ENCODE measurements at places on chromosomes 2 and 18.

DNA sequence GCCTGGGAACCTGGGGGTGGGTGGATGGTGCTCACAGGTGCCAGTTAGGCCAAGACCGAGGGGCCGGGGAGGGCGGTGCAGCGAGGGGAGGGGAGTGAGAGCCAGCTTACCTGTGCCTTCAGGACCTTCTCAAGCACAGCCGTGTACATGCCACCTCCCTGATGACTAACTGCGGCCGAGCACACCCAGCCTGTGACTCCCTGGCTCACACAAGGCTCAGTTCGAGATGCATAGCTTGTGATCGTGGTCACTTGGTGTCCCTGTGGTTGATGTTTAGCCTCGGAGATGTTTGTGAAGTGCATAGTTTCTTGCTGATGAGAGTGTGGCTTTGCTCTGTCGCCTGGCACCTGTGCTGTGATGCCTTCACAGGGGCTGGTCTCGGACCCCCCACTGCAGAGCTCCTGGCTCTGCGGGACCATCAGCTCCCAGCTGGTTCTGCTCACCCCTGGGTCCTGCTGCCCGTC lies 84.5 kb upstream of the ODC1 start:
- DNase-seq: no peak

GRCh38 chr2:3778851-3779495 lies 75.6 kb downstream of the DCDC2C start:
- no peak for DNase-seq

DNA sequence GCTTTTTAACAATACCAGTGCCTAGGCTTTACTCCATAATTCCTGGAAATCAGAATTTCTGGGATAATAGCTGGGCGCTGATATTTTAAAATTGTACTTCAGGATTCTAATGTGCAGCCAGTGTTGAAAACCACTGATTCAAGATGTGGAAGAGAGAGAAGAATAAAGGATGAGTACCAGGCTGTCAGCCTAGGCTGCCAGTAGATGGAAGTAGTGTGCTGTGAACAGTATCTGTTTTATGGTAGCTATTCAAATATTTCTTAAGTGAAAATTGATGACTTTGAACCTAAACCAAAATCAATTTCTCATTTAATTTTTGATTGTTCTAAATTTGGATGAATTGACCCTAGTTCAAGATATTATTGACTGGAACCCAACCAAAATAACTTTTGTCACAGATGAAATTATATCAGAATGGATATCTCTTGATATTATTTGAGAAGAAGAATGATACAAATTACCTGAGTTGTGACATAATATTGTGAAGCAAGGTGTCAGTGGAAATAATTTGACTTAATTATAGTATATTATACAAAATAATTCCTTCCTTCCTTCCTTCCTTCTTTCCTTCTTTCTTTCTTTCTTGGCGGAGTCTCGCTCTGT lies 88.0 kb downstream of the COMMD1 start:
- DNase-seq: no peak

GRCh38 chr2:176826984-176827668 lies 385.5 kb upstream of the HNRNPA3 start:
- DNase-seq: no peak

GRCh38 chr2:227595797-227596196 lies 2.9 kb upstream of the SCYGR2 start:
- DNase-seq: no peak

GRCh38 chr18:34483198-34483597 lies 226.9 kb upstream of the DTNA start:
- DNase-seq: no peak

DNA sequence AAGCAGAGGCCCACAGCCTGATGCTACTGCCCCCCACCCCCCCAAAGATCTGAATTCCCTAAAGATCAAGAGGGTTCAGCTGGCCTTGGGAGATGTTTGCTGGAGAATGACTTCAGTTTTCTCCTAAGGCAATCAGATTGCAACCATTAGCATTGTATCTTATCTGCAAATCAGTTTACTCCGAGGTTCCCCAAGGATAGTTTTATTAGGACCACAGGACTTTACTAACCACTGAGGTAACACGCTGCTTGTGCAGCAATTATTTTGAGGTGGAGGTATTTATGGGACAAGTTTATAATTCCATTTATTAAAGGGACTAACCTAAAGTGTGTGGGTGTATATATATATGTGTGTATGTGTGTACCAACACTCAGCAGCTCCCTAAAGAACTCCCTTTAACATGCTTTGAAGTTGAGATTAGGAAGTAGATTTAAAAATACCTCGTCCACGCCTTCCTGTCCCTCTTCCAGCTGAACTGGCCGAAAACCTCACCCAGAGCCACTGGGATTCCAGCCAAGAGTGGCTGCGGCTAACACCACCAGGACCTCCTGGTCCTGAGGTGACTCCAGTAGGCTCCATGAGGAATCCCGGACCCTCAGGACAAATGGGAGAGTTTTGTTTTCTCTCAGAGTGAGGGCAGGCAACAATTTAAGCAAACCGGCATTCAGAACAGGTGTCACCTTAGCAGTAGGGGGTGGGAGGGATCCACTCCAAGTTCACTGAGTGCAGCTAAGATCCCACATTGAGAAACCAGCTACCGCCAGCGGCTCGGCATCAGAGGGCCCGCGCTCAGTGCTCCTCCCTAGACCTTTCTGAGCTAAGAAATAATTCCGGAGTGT lies 3.0 kb upstream of the DLX1 start:
- DNase-seq: no peak

- no peak for DNase-seq
Measured at GRCh38 chr2:45345331-45346234, 265.5 kb downstream of the SRBD1 start.

GRCh38 chr2:165193178-165193777 lies 10.6 kb downstream of the SCN3A start:
- no peak for DNase-seq

DNA sequence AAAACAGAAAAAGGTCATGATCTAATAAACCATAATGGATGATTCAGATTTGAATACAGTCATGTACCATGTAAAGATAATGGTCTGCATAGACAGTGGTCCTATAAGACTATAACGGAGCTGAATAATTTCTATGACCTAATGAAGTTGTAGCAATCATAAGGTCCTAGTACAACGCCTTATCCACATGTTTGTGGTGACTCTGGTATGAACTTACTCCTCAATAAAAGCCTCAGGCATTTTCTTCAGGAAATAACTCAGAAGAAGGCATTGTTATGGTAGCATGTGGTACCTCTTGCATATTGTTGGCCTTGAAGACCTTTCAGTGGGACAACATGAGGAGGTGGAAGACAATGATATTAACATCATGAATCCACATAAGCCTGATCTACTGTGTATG lies 883.3 kb downstream of the CNTNAP5 start:
- no peak for DNase-seq

GRCh38 chr2:197804758-197805714 lies 643 bp downstream of the PLCL1 start:
- DNase-seq: peak; percentile 18

- DNase-seq: no peak
Measured at GRCh38 chr2:135252805-135253458, 200.8 kb downstream of the RAB3GAP1 start.

DNA sequence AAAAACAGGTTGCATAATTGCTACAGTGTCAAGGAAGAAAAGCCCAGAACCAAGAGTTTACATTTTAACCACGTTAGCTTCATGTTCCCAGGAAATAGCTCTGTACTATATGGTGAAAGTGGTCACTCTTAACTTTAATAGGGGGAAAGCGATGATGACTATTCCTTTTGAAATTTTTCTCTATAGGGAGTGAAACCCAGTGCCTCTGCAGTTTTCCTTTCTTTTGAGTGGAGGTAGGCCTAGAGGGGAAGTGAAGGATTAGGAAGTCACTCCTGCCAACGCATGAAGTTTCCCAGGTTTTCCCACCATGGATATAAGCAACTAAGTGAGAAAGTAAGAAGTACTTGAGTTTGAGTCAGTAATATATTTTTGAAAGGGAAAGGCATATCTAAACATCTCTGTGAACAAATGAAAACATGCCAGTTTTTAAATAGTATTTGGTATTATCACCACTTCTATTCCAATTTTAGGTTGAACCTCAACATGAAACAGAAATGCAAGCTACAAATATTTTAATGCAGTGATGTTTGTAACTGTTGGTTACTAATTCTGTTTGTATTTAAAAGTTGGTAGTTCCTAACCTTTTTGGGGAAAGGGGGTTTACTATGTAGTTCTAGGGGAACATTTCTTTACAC lies 91.9 kb downstream of the VRK2 start:
- DNase-seq: no peak

DNA sequence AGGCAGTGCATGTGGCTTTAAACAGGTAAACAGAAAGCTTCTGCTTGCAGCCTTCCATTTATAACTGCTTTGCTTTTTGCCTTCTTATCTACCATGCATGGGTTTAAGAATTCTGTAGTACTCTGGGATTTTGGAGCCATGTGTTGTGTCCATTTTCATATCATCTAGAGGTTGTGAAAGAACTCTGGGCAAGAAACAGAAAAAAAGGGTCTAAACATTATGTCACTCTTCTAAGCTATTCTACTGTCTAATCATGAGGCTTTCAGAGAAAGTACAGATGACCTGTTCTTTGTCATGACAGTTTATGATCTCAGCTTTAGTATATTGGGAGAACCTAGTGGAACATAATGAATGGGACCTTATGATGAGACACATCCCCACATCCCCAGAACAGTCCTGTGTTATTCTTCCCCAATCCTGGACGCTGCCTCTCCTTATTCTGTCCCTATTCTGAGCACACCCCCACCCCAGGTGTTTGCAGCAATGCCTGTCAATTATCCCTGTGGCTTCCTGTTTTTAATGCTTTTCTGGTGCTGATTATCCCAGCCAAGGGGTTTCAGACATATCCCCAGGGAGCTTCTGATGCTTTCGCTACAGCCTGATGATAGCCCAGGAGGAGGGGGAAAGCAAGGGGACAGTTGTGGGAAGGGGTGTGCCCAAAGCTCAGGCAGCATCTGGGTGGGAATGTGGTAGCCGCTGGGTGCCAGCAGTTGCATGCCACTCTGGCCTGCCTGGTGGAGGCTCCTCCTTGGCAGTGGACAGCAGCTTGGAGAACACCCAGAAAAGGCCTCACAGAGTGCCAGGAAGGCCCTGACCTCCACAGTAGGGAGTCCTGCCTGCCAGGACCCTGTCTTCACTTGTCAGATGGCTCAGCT lies 169.5 kb upstream of the MAP3K20 start:
- DNase-seq: no peak

- no peak for DNase-seq
Measured at GRCh38 chr2:175111200-175111657, 56.8 kb downstream of the ATF2 start.

GRCh38 chr2:15712551-15713342 lies 121.1 kb downstream of the DDX1 start:
- DNase-seq: no peak

DNA sequence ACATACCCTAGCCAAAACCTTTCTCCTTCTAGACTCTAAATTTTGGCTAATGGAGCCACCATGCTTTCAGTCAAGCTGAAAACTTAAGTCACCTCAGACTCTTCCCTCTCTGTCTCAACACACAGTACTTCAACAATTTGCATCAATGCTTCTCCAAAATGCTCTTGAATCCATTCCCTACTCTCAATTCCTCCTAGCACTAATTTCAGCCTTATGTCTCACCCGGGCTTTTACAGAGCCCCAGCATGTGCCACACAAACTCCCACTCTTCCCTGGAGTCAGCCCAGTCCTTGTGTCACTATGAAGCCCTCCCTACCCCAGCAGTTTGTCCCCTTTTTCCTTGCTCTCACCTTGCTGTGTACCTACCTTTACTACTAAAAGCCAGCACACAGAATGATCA lies 38.7 kb downstream of the AAK1 start:
- DNase-seq: no peak

- DNase-seq: no peak
Measured at GRCh38 chr2:236164925-236165841, 3.0 kb downstream of the GBX2 start.

DNA sequence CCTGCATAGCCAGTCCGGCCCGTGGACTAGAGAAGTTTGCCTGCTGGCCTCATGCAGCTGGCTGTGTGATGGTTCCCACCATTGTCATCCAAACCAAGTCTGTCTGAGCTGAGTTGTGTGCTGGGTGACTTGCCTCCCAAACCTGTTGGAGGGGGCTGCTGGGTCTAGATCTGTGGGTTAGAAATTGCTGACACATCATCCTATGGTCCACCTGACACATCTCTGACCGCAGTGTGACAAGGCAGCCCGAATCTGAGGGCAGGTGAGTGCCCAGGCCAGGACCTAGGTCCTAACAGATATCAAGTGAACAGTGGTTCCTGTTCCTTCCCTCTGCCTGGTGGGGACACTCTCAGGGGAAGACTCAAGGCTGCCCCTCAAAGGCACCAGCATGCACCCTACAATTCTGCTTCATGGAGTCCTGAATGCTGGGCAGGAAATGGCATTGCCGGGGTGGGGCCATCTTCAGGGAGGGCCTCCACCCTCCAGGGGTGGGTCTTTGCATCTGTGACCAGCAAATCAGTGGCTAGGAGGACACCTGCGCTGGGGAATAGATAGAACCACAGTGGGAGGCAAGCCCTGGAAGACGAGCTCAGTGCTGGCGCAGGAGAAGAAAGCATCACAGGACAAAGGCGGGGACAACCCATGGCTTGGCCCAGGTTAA lies 117.9 kb upstream of the ID2 start:
- DNase-seq: no peak

DNA sequence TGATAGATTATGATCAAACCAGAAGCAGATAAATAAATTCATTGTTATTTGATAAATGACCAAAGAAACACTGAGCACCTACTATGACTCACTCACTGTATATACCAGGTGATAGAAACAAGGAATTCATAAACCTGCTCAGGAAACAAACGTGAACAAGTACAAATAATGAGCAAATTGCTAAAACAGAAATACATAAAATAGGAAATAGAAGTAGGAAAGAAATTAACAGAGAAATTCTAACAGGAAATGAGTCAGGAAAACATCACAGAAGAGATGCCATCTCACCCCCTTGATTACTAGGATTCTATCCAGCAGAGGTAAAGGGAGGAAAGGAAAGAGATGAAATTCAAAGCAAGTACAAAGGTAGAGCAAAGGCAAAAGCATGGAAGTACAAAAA lies 31.3 kb downstream of the EXOC6B start:
- DNase-seq: no peak

GRCh38 chr2:214629875-214630274 lies 179.6 kb downstream of the BARD1 start:
- no peak for DNase-seq

DNA sequence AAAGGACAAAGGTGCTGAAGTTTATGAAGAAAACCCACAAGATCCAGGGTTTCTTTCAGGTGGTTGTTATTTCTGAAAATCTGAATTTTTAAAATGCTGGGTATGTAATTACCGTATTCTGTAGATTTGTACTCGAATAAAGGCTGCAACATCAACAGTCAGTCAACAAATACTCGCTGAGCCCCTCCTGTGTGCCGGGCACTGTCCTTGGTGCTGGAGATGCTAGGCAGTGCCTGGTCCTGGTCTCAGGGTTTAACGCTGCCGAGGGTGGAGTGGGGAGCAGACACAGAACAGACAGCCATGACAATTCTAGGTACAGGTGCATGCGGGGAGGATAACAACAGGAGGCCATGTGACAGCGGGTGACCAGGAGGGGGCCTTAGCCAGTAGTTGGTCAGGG lies 27.2 kb upstream of the PDIA6 start:
- no peak for DNase-seq

DNA sequence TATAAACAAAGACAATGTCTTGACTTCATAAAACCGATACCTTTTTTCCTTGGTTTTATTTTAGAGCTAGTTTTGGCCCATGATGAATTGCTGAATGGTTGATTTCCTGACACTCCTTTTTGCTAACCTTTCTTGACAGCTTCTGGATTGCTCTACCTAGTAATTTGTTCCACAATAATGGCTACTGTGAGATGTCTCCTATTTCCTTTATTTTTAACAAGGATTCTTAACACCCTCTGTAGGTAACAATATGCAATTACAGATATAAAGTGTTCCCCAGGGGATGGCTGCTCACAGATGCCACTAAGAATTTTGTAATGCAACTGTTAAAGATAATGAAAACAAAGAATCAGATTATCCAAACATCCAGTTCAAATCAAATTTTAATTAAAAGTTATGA lies 100.8 kb upstream of the ATP5MC3 start:
- no peak for DNase-seq

Measured in activated T-helper 1 cell treated with anti-CD3 and anti-CD28 coated beads, Interleukin-2, amount 50 U/mL, for 16 hours (primary cell).